ENCODE measurements at places on chromosomes 2 and 18.

GRCh38 chr2:128312411-128312810 lies 6.3 kb downstream of the HS6ST1 start:
- no peak for DNase-seq

DNA sequence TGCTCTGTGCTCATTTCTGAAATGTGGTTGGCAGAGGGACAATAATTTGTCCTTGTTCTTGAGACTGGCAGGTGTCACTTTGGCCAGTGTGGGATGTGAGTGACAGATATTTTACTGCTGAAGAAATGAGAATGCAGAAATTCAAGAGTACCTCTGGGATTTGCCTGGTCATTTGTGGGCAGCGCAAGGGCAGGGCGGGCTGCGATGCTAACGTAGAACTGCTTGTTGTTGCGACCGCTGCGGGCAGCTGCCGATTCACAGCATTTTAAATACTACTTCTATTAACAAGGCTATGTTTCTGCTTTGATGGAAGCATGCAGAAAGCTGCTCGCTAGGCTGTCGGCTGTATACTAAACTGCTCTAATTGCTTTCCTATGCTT lies 268.6 kb downstream of the FIGN start:
- no peak for DNase-seq

- DNase-seq, result peak; percentile 83
Observed at GRCh38 chr2:64144057-64145013, at the start of gene PELI1. Gene PELI1, minus strand, starts transcription at chr2:64144420. Its CDS starts 36,110 bp downstream, at chr2:64108310.

GRCh38 chr2:46643493-46643892 lies 164.1 kb downstream of the TMEM247 start:
- no peak for DNase-seq

DNA sequence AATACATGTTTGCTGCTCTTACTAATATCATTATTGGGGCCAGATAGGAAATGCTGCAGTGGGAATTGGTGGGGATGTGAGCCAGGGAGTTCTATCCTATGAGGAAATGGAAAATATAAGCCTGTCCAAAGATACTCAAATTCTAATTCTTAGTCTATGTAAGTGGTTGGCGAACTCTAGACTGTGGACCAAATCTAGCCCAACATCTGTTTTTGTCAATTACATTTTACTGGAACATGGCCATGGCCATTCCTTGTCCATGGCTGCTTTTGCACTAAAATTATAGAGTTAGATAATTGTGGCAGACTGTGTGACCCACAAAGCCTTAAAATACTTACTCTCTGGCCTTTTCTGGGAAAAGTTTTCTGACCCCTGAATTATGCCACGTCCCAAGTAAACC lies 113.3 kb downstream of the MGAT5 start:
- DNase-seq, result no peak

- no peak for DNase-seq
Observed at GRCh38 chr2:113357071-113357470, 78.3 kb upstream of the PAX8 start.

DNA sequence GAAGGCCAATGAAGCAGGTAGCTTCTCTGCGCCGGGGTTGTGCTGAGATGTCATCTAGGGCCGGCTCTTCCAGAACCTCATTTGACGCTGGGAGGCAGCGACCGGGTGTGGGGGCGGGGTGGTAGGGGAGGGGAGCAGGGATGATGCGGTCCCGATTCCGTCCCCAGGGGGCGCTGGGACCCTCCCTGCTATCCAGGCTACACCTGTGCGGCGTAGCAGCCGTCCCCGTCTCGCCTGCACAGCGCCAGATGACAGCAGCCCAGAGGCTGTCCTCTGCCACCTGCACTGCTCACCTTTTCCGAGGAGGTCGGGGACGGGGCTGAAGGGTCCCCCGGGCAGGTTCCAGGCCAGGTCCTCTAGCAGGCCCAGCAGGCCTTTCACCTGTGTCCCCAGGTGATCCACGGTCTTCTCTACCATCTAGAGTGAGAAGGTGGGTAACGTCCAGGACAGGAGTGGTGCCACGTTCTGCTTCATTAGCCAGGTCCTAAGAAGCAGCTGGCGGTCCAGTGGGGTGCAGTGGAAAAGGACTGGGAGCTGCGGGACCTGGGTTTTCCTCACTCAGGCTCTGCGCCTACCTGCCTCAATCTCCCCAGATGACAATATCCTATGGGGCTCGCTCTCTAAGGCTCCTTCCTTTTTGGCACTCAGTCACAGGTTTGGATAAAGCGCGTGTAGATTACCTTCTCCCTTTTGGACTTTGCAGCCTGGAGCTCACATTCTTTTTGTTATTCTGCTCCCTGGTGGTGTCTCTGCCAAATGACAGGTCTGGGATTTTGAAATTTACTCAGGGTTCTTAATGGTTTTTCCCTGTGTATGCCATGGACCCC lies 56.0 kb upstream of the RAB6C start:
- no peak for DNase-seq

- DNase-seq, result no peak
Observed at GRCh38 chr2:47456851-47457250, 53.9 kb downstream of the MSH2 start.

DNA sequence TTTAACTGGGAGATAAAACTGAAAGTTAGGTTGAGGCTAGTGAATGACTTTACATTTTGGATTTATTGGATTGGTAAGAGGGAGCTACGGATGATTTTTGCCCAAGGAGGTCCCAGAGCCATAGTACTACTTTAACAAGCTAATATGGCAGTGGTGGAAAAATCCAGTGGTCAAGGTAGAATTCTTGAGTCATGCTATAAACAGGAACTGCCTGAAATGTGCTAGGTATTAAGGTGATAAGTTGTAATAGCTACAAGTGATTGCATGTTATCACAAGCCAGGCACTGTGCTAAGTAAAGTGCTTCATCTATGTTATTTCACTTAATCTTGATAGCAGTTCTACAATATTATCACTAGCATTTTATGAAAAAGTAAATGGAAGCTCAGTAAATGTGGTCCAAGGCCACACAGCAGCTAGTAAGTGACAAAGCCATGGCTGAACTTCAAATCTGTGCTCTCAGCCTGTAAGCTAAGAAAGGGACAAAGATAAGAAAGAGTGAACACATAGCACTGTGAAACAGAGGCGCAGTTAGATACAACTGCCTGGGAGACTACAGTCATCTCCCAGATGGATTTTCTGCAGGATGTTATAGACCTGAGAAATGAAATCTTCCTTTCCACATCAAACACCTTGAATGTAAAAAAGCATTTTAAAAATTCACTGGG lies 469.6 kb downstream of the TGIF1 start:
- DNase-seq, result no peak

- no peak for DNase-seq
Observed at GRCh38 chr2:37552339-37552738, 119.1 kb downstream of the CDC42EP3 start.

DNA sequence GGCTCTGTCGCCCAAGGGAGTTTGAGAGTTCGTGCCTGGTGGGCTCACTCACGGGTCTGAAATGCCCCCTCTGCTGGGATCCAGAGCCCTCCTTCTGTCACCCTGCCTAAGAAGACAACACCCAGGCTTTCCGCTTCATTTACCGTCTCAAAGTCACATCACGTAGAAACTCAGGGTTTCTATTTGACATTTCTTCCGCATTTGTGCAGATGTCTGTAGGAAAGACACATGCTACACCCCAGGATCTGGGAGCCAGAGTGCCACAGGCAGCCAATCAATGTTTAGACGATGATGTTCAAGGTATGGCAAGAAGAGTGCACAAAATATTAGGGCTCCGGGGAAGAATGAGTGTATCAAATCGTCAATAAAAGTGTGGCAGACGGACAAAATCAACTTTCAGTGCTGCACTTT lies 24.4 kb upstream of the ACKR3 start:
- no peak for DNase-seq

DNA sequence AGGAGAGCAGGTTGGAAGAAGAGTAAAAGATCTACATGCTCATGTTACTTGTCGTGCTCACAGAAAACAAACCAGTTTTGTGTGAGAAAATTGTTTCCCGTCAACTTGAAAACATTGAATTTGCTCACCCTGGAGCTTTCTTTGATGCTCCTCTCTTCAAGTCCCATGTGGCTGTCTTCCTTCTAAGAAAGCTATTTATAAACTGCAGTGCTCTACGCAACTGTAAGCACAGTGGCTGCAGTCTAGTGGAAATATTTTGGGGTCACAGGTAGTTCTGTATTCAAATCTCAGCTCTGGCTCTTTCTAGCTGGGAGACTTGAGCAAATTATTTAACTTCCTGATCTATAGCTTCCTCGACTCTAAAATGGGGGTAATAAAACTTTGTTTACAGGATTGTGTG lies 211.8 kb downstream of the PLCL1 start:
- DNase-seq, result no peak

GRCh38 chr2:46318579-46319460 lies 21.6 kb downstream of the EPAS1 start:
- DNase-seq, result no peak

DNA sequence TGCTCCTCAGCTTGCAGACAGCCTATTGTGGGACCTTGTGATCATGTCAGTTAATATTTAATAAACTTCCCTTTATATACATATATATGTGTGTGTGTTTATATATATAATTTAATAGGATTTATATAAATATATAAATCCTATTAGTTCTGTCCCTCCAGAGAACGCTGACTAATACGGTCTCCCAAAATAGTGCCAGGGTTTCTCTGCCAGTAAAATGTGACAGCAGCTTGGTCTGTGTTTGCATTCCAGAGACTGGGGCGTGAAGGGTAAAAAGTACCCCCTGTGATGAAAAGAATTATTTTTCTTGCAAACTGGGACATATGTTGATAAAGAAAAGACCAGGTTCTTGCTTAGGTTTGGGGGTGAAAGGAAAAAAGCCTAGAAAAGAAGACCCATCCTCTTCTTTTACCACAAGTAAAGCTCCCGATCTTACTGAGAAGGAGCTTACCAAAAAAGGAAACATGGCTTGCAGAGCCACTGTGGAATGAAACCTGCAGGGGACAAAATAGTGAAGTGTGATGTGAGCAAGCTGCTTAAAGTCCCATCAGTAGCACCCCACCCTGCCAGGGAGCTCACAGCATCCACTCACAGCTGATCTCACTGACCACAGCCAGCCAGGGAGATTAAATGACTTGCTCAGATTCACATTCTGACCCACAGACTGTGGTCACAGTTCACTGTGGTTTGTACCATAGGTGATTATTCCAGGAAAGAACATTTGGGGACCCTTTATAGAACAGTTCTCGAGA lies 110.9 kb upstream of the RMP24 start:
- DNase-seq, result no peak

- DNase-seq, result no peak
Observed at GRCh38 chr2:182372661-182373060, 54.2 kb downstream of the PDE1A start.

GRCh38 chr2:25339791-25340180 lies 1.9 kb downstream of the DNMT3A start:
- DNase-seq, result no peak

- DNase-seq, result no peak
Observed at GRCh38 chr2:215503381-215503780, 67.5 kb upstream of the FN1 start.

- no peak for DNase-seq
Observed at GRCh38 chr2:170822290-170823087, 5.8 kb downstream of the GAD1 start.

- DNase-seq, result no peak
Observed at GRCh38 chr18:8489761-8490160, 119.5 kb upstream of the RAB12 start.

GRCh38 chr18:23784832-23785245 lies 95.6 kb downstream of the LAMA3 start:
- no peak for DNase-seq

- DNase-seq, result no peak
Observed at GRCh38 chr2:190853531-190854383, 26.9 kb upstream of the GLS start.

DNA sequence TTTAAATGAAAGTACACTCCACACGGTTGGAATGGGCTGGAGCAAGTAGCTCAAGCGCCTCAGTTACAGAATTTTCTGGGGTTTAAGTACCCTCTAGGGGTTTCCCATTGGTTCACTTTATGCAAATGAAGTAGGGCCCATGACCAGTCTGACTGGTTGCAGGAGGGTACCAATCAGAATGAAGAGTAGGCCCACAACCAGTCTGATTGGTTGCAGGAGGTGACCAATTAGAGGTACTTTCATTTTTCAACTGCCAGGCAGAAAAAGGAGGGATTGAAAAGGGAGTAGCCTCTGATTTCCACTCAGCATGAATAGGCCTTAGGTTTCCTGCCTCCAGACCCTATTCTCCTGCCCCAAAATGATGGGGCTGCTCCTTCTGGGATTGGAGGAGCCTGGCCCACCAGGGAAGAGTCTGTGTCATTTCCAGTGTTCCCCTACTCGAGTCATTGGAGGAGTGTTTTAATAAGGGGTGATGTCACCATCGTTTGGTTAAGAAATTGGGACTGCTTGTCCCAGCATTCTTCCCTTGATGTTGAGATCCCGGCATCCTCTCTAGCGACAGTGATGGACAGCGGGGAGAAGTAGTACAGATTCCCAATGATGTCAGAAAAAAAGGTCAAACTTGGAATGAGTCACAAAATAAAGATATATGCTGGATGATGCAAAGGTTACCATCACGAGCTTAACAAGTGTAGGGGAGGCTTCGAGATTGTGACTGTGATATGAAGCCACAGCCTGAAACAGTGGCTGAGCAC lies 210.4 kb downstream of the SH3BP4 start:
- no peak for DNase-seq

DNA sequence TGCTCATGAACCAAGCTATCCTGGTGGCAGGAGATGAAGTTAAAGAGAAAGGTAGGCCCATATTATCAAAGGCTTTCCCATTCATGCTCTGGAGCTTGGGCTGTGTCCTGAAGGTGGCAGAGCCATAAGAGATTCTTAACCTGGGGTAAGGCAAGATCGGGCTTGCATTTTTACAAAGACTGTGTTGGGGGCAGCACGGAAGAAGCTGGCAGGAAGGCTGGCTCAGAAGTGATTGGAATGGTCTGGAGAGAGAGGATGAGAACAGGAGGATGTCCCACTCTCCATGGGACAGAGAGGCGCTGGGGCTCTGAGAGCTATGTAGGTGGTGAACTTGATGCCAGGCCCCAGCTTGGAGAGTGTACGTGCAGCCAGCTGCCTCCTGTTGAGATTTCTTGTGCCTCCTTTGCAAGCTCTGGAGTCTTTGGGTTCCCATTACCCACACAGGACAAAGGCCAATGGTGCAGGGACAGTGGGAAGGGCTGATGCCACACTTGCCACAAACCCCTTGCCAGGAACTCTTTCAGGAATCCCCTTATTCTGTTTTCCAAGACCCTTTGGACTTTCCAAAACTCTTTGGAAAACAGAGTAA lies 40.6 kb upstream of the FZD5 start:
- no peak for DNase-seq

GRCh38 chr2:109699646-109700045 lies 85.5 kb downstream of the SOWAHC start:
- DNase-seq, result no peak

DNA sequence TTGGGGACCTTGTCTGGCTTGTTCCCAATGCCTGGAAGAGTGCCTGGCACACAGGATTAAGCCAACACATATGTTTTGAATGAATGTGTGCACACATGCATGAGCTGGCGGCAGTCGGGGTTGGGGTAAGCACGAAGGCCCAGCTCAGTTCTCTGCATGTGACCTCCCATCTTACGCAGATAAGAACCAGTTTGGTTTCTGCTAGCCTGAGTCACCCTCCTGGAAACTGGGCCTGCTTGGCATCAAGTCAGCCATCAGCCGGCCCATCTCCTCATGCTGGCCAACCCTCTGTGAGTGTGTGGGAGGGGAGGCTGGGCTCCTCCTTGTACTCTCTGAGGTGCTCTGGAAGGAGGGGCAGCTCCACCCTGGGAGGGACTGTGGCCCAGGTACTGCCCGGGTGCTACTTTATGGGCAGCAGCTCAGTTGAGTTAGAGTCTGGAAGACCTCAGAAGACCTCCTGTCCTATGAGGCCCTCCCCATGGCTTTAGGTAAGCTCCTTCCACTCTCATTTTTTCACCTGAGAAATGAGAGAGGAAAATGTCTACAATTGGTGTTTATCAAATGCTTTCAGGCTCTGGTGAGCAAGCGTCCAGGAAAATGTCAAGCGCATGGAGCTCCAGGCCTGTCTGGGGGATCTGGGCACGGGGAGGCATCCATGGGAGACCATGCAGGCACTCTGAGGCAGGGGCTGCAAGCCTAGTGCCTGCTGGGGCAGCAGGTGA lies 9.7 kb upstream of the IL1RN start:
- DNase-seq, result peak; percentile 49

Measured in stimulated activated CD4-positive, alpha-beta T cell treated with anti-CD3 and anti-CD28 coated beads, Interleukin-2, amount 100 ng/mL, for 48 hours (primary cell).